ENCODE measurements at places on chromosomes 5 and 9. TPM values are rescaled to one million over a fixed set of nuclear protein-coding genes. Genes with fewer than 3 reads are reported as not detected.

DNA sequence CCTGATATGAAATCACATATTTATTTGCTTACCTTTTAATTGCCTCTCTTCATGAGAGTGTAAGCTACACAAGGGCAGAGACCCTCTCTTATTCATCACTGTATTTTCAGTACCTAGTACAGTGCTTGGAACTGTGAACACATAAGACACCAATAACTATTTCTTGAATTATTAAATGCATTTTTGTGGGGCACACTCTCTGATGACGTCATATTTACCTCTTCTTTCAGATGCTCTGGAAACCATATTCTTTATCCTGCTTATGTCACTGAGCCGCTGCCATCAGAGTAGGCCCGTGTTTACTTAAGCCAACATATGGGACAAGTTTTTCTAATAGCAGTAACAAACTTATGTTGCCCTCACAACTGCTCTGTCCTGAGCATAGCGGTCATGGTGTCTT, 266.5 kb downstream of the ELAVL2 start:
- DNase-seq, result no peak

GRCh38 chr5:179208706-179209358, 136.4 kb downstream of the ADAMTS2 start:
- DNase-seq, result no peak

- DNase-seq, result no peak
Observed at GRCh38 chr5:171311322-171312077, 2.5 kb downstream of the TLX3 start.

DNA sequence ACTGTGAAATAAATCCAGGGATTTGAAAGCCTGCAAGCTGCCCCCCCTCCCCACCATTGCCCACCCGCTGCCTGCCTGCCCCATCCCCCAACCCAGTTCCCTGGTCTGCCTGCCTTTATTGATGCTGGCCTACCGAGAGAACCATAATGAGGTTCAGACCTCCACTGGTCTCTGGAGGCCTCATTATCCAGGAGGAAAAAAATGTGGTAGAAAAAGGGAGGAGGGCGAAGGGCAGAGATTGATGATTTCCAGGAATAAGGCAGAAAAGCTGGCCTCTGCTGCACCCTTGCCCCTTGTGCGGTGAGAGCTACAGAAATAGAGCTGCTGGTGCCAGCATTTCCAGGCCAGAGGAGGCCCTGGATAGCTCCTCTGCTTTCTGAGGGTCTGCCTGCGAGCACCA, 216.1 kb downstream of the PAPPA start:
- no peak for DNase-seq

DNA sequence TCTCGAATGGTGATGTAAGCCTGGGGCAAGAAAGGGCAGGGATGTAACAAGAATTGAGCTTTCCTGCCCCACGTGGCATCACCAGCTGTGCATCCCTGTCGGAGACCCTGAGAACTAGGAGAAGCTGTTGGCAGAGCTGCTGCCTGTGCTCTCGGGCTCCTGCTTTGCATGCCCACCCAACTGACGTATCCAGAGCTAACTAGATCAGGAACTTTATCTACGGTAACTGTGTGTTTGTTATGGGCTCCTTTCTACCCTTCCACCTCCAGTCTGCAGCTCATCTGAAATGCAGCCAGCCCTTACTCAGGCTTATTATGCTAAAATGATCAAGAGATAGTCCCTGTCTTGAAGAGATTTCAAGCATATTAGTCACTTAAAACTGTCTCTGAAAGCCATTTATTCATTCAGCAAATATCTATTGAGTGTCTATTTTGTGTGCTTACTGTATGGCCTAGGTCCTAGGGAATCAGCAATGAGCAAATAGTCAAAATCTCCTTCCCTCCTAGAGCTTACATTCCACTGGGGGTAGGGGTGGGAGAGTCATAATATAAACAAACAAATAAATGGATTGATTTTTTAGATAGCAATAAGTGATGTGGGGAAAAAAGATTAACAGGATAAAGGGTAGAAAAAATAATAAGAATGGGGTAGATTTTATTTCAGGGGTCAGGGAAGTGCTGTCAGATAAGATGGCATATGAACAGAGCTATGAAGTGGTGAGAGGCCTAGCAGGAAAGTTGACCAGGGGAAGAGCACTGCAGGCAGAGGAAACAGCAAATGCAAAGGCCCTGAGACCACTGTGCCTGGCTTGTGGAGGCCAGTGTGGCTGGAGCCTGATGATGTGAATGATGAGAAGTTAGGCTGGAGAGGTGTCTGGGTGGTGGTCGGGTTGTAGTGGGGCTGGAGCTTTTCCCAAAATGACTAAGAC, 118.2 kb downstream of the GALNT10 start:
- no peak for DNase-seq

DNA sequence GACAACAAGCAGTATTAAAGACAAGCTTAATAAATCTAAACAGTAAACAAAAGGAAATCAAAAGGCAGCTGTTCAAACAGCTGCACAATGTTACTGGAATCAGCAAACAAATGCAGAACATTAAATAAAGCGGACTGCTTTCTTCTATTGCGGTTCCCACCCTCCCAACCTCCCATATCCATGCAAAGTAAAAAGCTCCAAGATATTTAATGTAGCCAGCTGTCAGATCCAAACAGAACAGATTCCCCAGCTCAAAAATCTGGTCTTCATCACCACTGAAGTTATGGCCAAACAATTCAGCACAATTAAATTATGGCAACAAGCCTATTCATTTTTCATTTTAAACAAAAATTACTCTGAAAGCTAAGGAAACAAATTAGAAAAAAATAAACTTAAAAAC, 75.9 kb downstream of the SLC38A9 start:
- peak; percentile 56 for DNase-seq

The OCLN gene
- 28.6 TPM for polyA plus RNA-seq

DNA sequence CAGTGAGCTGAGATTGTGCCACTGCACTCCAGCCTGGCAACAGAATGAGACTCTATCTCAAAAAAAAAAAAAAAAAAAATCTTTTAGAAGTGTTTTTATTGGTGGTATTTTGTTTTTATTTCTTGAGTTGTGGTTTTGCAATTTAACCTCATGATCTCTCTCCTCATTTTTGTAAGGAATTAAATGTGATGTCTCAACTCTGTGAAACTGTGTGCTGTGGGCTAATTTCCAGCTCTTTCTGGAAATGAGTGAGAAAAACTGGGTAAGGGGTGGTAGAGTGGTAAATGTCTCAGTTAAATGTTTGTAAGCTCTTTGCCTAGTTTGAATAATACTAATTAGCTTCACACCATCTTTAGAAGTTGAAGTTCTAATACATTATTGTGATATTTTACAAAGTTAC, 29.0 kb downstream of the ACO1 start:
- DNase-seq, result no peak

DNA sequence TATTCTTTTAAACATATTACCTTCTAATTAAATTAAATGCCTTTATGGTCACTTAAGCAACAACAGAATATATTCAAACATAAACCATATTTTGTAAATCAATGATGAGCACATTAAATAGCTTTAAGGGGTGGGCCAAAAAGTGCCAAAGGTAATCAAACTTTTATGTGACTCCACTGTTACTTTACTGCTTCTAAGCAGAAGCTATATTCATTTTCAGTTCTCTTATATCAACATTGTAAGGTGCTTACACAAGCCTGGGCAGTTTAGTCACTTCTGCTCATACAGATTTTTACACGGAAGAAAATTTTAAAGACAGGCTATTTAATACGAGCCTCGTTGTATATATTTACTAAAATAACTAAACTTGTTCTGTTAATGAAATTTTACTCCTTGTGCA, 29.9 kb downstream of the RFX3 start:
- DNase-seq, result no peak

- DNase-seq, result no peak
Observed at GRCh38 chr5:148732692-148733091, 78.4 kb upstream of the HTR4 start.

GRCh38 chr5:4229414-4230292, 634.0 kb downstream of the IRX1 start:
- DNase-seq, result no peak

The CA9 gene
- 1.1 TPM for polyA plus RNA-seq
